A673 (cell line): ENCODE measurements at places on chromosomes 3 and 15. TPM values are rescaled to one million over a fixed set of nuclear protein-coding genes. Genes with fewer than 3 reads are reported as not detected.

C3orf20 gene
- total RNA-seq: 0.17 and 0.28 TPM in 2 replicates

DNA sequence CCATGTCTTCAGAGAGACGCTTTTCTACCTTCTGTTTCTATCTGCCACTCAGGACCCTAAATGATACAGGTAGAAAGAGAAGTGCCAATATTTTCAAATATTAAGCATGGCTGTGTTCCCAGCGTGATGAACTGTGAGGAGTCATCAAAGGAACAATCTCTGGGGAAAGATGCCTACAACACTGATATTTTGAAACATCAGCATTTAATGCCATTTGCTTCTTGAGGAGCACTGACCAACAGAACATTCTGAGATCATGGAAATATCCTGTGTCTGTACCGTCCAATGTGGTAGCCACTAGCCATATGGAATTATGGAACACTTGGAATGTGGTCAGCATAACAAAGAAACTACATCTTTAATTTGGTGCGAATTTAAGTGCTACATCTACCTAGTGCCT lies 117.9 kb upstream of the COL6A5 start:
- no peak overlapping the region for H3K4me3 ChIP-seq
- peaks cover 6% of the 10 kb centered on the region for H3K27me3 ChIP-seq
- no peak for DNase-seq
- H3K36me3 ChIP-seq: no peaks in the 10 kb centered on the region
- no peaks in the 10 kb centered on the region for H3K4me1 ChIP-seq

HTR3E gene
- not detected in 2 replicates for total RNA-seq

- no peak overlapping the region for H3K4me3 ChIP-seq
- DNase-seq: no peak
- no peaks in the 10 kb centered on the region for H3K27me3 ChIP-seq
- no peaks in the 10 kb centered on the region for H3K4me1 ChIP-seq
Measured at GRCh38 chr15:90946538-90946937, 8.1 kb upstream of the RCCD1 start.

DNA sequence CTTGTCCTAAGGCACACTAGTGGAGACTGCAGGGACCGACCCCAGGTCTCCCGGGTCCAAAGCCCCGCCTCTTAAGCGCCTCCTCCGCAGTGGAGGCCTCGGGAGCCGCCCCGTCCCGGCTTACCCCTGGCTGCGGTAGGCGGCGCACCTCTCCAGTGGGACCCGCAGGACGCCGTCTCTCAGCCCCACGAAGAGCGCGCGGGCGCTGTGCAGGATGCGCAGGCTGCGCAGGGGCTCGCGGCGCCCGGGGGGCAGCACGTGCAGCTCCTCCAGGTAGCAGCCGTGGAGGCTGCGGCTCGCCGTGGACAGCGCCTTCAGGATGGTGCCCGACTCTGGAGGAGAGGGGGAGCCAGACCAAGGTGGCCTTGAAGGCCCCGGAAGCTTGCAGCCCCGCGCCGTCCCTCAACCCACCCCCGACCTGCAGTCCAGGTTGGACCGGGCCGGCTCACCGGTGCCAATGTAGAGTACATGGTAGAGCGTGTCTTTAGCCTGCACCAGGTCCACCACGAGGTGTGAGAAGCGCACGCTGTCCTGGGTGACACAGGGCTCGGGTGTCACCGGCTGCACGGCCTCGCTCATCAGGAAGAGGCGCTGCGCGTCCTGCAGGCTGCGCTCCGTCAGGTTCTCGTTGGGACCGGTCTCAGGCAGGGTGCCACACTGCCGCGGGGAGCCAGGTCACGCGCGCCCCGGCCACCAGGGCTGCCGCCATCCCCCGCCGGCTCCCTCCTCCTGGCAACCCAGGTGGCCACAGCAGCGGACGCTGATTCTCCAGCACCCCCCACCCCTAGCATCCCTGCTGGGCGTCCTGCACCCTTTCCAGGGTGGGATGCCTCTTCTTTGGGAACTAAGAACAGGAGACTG lies 105.5 kb downstream of the SEMA5B start:
- peaks cover 68% of the 10 kb centered on the region for H3K27me3 ChIP-seq
- H3K4me3 ChIP-seq: no peak overlapping the region
- no peaks in the 10 kb centered on the region for H3K36me3 ChIP-seq
- H3K4me1 ChIP-seq: no peaks in the 10 kb centered on the region

DNA sequence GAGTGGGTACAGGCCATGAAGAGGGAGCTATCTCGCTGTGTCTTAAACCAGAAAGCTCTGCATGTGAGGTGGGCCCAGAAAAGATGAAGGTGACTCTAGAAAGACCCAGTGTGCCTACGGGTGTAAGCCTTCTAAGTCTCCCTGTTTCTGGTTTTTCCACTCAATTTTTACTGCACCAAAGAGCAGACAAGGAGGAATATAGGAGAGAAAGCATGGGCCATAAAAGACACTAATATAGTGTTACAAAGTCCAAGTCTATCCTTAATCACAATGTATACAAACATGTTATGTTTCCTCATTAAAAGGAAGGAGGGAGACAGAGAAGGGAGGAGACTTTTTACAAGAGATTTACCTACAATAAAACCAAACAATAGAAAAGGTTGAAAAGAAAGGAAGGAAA lies 24.1 kb upstream of the ZKSCAN7 start:
- H3K4me3 ChIP-seq: no peak overlapping the region
- H3K4me1 ChIP-seq: no peaks in the 10 kb centered on the region
- H3K36me3 ChIP-seq: no peaks in the 10 kb centered on the region
- H3K27ac ChIP-seq: no peak overlapping the region
- no peaks in the 10 kb centered on the region for H3K27me3 ChIP-seq

MINAR1 gene
- total RNA-seq: 1.2 and 1.6 TPM in 2 replicates

GRCh38 chr3:20743553-20744321 lies 557.7 kb upstream of the SGO1 start:
- no peak overlapping the region for H3K27ac ChIP-seq
- peak; percentile 1 for DNase-seq
- no peaks in the 10 kb centered on the region for H3K36me3 ChIP-seq
- H3K4me1 ChIP-seq: no peaks in the 10 kb centered on the region

DNA sequence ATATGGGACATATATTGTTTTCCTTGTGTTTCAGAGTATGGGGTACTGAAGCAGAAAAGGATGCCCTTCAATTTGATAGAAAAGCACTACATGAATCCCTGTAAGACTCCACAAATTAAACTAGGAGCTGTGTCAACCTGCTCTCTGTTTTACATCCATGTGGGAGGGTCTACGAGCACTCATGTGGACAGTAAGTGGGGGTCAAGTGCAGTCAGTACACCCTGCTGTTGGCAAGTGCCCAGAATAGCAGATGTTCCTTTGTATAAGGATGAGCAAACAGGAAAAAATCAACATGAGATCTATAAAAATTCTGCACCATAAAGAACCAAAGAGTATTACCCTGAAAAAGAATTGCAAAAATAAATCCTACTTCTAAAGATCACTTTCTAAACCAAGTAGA lies 659.9 kb downstream of the SI start:
- no peaks in the 10 kb centered on the region for H3K36me3 ChIP-seq
- H3K4me3 ChIP-seq: no peak overlapping the region
- H3K27me3 ChIP-seq: no peaks in the 10 kb centered on the region
- DNase-seq: peak; percentile 15

GAP43 gene
- total RNA-seq: 31.6 and 42.0 TPM in 2 replicates

GRCh38 chr15:21269121-21269520 lies 171.2 kb downstream of the POTEB3 start:
- no peak for DNase-seq
- H3K4me1 ChIP-seq: peaks cover 24% of the 10 kb centered on the region
- no peak overlapping the region for H3K4me3 ChIP-seq

RHOV gene
- total RNA-seq: 1.6 TPM in 2 replicates
